Neural progenitor cell (in vitro differentiated cells): ENCODE measurements at places on chromosomes 4 and X. TPM values are rescaled to one million over a fixed set of nuclear protein-coding genes. Genes with fewer than 3 reads are reported as not detected.

Gene CXCL11
- not detected in 2 replicates for total RNA-seq

Gene CEP44
- 42.2 and 76.1 TPM in 2 replicates for total RNA-seq

Gene RBM41
- 16.6 and 29.1 TPM in 2 replicates for total RNA-seq

Gene PPEF1
- 0.26 and 0.34 TPM in 2 replicates for total RNA-seq

Gene CSAG1
- not detected in 2 replicates for total RNA-seq

Gene TMEM154
- 2.0 and 3.0 TPM in 2 replicates for total RNA-seq

Gene OTUD6A
- not detected in 2 replicates for total RNA-seq

Gene TBC1D19
- total RNA-seq: 16.8 and 30.7 TPM in 2 replicates

Gene PROM1
- total RNA-seq: 43.0 and 55.9 TPM in 2 replicates

Gene MTMR8
- total RNA-seq: 0.50 and 0.51 TPM in 2 replicates

Gene RASL11B
- total RNA-seq: 6.8 and 10.1 TPM in 2 replicates

Gene MXRA5
- total RNA-seq: 0.37 and 0.50 TPM in 2 replicates

Gene PRPS2
- 21.6 and 32.2 TPM in 2 replicates for total RNA-seq

Gene RNF175
- total RNA-seq: 25.1 and 34.6 TPM in 2 replicates
